H7 (cell line): ENCODE measurements at places on chromosomes 2 and 18.
A peak's percentile ranks its signal among the peaks of the same experiment; 100 is the strongest.

DNA sequence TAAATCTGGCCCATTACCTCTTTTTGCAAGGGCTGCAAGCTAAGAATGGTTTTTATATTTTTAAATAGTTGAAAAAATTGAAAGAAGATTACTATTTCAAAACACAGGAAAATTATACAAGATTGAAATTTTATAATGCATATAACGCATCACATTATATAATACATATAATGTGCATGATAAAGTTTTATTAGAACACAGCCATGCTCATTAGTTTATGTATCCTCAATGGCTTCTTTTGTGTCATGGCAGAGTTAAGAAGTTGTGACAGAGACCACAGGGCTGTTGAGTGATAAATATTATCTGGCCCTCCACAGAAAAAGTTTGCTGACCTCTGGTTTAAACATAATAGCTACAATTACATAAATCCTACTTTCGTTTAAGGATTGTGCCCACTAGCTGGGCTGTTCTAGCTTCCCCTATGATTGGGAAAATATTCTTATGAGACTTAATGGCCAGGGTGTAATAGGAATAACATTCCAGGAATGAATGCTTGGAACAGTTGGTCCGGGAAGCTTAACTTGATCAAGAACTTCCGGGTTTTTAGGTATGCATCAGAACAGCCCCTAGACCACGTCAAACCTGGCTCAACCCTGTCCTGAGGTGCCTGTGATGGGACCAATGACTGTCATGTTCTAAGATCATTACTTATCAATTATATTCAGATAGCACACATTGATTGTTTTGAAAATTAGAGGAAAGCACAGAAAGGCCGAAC, 98.7 kb upstream of the LPIN2 start:
- DNase-seq, result no peak

- DNase-seq, result no peak
These were observed 96.9 kb upstream of the NABP1 start for GRCh38 chr2:191581003-191581402.

- DNase-seq, result no peak
These were observed 59.3 kb upstream of the CCDC68 start for GRCh38 chr18:55018602-55019001.

GRCh38 chr2:96757477-96757860, 3.2 kb upstream of the CNNM4 start:
- DNase-seq, result no peak

GRCh38 chr18:79755496-79756142, 42.1 kb upstream of the KCNG2 start:
- peak; percentile 46 for DNase-seq

DNA sequence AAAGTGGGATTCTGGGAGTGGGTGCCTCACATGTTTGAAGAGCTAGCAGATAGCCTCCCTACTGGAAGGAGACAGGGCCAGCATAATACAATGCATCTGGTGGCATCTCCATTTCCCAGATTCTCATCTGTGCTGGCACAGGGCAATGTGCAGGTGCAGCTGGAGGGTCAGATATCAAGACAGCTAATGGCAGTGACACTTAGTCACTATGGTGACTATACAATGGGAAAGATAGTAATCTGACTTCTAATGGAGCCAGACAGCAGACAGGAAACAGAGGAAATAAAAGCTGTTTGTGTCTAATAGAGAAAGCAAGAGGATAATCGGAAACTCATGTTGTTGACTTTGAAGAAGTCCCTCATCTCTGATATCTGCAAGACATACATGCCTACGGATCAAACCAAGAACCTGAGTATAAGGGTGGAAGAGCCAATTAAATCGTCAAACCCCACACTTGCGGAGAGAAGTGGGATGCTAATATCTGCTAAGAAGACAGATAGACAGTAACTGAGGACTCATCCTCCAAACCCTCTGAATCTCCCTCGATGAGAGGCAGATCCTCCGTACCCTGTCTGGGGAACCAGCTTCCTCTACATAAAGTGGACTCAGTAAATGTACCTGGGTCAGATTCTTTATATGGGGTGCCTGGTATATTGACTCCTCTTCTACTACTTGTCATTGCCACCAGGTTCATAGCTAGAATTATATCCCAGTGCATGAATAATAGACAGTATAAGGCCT, 692.7 kb downstream of the SOCS6 start:
- no peak for DNase-seq

- no peak for DNase-seq
These were observed 343.4 kb upstream of the SPRED2 start for GRCh38 chr2:65775839-65776238.

GRCh38 chr18:74652392-74652988, 54.8 kb downstream of the ZNF407 start:
- no peak for DNase-seq

DNA sequence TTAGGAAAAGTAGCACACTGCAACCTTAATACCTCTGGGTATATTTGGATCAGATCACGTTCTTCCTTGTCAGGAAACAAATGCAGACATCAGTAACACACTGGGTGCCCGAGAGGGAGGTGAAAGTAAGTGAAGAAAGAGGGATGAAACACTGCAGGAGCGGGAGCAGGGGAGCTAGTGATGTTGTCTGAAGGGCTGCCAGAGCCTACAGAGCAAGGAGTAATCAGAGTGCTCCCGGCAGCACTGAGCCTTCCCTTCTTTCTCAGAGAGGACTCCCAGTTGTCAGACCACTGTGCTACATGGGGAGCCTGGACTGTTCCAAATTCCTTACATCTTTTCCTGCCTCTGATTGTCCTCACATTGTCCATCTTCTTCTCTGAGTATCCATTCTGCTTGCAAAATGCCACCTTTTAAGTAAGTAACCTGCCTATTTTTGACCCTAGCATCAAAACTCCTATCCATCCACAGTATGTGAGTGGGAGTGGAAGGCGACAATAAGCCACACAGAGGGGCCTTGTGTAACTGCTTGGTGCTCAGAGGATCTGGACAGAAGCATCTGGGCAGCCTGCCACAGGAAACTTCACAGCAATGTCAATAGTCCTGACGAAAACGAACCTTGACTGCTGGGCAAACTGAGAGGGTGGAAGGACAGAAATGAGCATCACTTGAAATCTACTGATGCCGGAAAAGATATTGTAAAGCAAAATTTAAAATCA, 10.8 kb upstream of the NAB1 start:
- DNase-seq, result no peak
